ELR (cell line): ENCODE measurements at places on chromosomes 13 and 19.
A peak's percentile ranks its signal among the peaks of the same experiment; 100 is the strongest.

- no peak for DNase-seq
Observed at GRCh38 chr19:46173886-46174480, 25.9 kb downstream of the IGFL2 start.

DNA sequence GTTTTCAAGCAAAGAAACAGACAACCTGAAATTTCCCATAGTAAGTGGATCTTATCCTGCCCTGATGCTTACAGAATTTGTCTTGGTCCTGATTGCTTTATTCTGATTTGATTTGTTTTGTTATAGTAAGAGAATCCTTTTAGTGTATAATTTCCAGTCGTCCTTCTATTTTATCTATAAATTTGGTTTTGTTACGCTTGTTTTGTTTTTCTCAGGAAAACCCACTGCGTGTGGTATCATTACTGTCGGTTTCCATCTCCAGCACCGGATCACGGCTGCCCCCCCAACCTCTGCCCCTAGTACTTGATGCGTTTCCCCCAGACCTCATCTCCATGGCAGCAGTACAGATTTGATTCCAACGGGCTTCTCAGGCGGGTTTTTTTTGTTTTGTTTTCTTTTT is 58.0 kb upstream of the PDCD5 start:
- no peak for DNase-seq

GRCh38 chr19:29662278-29662603 is 3.0 kb upstream of the PLEKHF1 start:
- DNase-seq = no peak

DNA sequence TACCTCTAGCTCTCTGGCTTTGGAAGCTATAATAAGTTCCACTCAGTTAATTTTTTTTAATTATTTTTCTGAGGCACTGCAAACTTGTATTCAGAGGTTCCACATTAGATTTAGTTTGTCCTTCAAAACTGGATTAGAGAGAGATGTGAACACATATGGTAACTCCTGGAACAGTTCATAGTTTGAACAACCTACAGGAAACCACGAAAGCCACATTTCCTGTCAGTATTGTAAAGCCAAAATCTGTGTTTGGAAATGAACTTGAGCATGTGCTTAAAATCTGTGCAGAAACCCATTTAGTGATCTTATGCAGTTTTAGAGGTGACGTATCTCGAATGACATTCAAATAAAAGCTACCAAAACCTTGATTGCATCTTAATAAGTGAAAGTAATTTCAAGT is 1952.0 kb downstream of the OLFM4 start:
- no peak for DNase-seq

GRCh38 chr19:2767688-2768087 is 15.4 kb downstream of the SGTA start:
- no peak for DNase-seq

DNA sequence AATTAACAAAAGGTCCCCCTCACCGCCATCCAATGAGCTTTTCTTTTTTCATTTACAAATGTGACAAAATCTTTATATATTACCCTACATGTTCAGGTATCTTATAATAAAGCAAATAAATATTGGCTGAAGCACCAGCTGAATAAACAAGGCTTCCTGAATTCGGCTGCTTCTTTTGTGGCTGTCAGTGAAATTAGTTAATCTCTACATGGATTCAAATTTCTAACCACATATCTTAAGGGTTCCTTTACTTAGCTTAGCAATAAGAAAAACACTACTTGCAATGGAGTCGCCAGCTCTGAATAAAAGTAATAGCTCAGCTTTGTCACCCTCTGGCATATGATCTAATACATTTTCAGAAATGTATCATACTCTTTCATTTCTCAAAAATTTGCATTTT is 104.3 kb downstream of the CCNA1 start:
- DNase-seq = no peak

- no peak for DNase-seq
Observed at GRCh38 chr13:88051746-88052482, 380.7 kb downstream of the SLITRK5 start.

DNA sequence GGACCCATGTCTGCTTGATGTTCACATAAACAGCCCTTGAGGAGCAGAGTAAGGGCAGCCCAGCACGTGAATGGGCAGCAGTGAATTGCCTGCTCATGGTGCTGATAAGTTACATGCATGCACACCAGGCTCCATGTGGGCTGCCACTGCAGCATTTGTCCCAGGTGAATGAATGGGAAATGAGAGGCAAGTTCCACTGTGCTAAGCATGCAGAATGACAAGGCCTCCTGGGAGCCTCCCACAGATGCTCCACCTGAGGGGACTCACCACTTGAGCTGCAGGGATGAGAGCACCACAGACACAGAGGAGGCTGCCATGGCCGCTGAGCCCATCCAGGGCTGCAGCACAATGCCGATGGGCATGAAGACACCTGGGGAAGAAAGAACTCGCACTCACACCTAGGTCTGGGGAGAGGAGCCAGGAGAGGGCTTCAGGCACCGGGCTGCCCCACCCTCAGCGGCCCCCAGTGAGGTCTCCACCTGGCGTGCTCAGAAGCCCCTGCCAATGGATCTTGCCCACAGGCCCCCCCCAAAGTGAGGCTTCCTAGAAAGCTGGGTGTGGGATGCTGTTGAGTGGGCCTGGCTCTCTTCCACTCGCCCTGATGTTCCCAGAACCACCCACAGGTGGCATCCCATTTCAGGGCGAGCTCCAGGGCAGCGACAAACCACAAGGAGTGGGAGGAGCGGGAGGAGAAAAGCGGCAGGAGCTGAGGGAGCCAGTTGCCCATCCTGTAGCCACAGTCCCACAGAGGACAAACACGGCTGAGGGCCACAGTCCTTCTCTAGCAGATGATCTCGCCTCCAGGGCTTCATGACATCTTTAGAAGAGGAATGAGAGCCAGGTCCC is 73.8 kb downstream of the CCDC70 start:
- DNase-seq = peak; percentile 45

DNA sequence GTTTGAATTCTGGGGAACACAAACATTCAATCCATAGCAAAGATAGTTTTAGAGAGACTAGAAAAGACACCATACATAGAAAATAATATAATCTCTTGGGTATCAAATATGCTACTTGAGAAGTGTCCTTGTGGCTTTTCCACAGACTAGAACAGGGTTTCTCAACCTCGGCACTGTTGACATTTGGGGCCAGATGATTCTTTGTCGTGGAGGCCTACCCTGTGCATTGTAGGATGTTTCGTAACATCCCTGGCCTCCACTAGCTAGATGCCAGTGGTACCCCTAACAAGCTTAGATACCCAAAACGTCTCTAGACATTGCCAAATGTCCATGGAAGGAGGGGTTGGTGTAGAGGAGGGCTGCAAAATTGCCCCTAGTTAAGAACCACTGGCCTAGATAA is 2.2 kb upstream of the ESD start:
- DNase-seq = no peak

DNA sequence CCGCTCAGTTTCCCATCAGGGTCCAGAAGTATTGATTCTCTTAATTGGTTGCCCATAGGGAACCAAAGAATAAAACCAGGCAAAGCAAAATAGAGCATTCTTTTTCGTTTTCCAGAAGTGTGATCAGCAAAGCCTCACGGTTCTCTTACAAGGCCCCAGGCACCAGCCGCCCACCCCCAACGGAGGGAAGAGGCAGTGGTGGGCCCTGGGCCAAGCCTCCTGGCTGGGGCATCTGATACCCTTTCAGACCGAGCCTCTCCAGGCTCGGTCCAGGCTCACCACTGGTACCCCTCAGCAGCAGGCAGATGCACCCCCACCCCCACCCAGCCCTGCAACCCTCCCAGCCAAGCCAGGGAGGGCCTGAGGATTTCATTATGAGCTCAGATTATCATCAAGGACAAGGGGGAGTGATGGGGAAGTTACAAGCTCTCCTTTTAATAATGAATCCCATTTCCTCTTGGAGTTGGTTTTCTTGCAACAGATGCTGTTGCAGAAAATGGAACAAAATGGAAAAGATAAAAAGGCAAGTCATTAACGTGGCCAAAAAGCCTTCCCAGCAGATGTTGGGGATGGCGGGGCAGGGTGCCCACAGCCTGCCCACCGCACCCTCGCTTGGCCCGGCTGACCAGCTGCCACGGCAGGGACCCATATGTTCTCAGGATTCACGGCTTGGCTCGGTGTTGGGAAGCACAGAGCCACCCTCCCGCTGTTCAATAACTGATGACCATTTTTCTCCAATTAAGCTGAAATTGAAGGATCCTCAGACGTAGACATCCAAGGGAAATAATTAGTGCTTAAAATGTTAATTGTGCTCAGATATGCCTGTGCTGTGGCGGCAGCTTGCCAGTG is 45.9 kb upstream of the KCTD15 start:
- no peak for DNase-seq

- no peak for DNase-seq
Observed at GRCh38 chr19:39737891-39738290, at the start of gene CLC. Gene CLC, minus strand, starts transcription at chr19:39738029. Its CDS starts 77 bp downstream, at chr19:39737952.

DNA sequence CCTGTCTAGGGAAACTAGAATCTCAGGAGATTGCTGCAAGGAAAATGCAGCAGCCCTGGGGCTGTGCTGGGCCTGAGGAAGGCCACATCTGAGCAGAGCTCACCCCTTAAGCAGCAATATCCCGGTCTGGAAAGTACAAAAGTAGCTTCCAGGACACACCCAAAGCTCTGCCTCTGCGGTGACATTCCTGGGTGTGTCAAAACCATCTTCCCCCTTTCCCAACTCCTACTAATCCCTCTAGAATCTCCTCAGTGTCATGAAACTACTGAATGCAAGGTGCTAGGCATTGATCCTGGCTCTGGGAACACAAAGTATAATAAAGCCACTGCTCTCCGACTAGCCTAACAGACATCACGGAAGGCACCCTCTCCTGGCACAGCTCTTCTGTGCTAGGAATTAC is 5.0 kb downstream of the PBX4 start:
- DNase-seq = peak; percentile 51

GRCh38 chr13:27359199-27359821 is 65.1 kb upstream of the GTF3A start:
- peak; percentile 69 for DNase-seq

DNA sequence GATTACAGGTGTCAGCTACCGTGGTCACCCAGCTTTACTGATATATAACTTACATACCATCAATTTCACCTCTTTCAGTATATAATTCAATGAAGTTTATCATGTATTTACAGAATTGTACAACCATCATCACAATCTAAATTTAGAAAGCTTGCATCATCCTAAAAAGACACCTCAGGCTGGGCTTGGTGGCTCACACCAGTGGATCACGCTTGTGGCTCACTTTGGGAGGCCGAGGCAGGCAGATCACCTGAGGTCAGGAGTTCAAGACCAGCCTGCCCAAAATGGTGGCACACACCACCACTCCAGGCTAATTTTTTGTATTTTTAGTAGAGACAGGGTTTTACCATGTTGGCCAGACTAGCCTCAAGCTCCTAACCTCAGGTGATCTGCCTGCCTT is 4.3 kb upstream of the HDGFL2 start:
- DNase-seq = no peak

GRCh38 chr13:31073859-31074718 is 87.6 kb downstream of the HSPH1 start:
- DNase-seq = peak; percentile 52

DNA sequence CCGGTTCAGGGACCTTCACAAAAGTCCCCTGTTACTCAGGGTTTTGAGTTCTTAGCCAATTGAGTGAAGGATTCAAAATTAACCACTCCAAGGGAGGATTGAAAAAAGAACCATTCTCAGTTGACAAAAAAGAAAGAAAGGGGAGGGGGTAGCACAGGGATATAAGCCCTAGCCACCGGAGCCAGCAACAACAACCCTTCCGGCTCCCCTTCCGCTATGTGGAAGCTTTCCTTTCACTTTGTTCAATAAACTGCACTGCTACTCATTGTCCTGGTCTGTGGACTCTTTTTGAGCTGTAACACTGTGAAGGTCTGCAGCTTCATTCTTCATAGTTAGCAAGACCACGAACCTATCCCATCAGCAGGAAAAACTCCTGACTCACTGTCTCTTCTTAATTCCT is 1488.1 kb upstream of the PRR20A start:
- no peak for DNase-seq

GRCh38 chr13:94192431-94192975 is 287.0 kb downstream of the DCT start:
- DNase-seq = peak; percentile 35
